GM04503 (cell line): ENCODE measurements at places on chromosomes 16 and 17.
A peak's percentile ranks its signal among the peaks of the same experiment; 100 is the strongest.

DNA sequence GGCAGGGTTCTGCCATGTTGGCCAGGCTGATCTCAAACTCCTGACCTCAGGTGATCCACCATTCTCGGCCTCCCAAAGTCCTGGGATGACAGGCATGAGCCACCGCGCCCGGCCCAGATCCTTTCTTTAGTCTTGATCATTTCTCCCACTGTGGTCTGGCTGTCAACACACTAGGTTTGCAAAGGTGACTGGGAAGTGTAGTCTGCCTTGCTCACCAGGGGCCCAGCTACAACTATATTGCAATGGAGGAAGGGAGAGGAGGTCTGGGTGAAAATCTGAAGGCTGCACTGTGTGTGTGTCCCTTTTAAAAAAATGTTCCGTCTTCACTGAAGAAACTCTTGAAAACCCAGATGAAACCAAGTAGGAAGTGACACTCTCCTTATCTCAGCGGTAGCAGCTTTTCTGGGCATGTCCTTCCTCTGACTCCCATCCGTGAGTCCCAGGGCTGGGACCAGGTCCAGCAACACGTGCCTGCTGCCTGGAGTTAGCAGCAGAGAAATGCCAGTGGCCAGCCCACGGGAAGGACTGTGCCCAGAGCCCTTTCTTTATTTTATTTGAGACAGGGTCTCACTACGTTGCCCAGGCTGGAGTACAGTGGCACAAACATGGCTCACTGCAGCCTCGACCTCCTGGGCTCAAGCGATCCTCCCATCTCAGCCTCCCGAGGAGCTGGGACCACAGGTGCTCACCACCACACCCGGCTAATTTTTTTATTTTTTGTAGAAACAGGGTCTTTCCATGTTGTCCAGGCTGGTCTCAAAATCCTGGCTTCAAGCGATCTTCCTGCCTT, 17.8 kb upstream of the KIF19 start:
- no peak for DNase-seq

- DNase-seq = peak; percentile 71
Measured at GRCh38 chr17:58337600-58338453, 9.2 kb upstream of the TSPOAP1 start.

DNA sequence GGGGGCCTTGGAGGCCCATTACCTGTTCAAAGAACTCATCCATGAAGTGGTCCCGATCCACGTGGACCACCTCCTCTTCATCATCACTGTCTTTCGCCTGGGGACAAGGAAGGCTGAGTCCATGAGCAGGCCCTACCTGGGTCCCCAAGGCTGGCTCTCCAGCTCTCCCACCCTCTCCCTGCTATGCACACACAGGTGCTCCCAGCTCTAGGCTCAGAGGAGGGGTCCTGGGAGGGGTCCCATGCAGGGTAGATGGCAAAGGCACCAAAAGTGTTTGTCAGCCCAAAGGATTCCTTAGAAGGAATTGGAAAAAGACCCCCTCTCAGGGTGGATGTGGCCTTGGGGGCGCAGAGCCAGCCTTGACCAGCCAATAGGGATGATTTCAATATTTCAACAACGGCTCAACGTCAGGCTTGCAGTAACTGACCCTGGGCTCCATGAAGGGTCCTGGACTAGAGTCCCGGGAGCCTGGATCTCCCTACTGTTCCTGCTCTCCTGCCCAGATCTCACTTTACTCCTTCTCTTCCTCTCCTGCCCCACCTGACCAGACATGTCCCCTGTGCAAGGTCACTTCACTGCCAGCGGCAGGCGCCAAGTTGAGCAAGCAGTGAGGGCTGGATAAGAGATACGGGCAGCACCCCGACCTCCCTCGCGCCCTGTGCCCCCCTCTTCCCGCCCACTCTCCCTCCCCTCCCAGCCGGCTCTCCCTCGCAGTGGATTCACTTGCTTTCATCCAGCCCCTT, 8.8 kb downstream of the STX1B start:
- DNase-seq = no peak

- DNase-seq = no peak
Measured at GRCh38 chr16:27582883-27583282, 32.9 kb downstream of the KATNIP start.

DNA sequence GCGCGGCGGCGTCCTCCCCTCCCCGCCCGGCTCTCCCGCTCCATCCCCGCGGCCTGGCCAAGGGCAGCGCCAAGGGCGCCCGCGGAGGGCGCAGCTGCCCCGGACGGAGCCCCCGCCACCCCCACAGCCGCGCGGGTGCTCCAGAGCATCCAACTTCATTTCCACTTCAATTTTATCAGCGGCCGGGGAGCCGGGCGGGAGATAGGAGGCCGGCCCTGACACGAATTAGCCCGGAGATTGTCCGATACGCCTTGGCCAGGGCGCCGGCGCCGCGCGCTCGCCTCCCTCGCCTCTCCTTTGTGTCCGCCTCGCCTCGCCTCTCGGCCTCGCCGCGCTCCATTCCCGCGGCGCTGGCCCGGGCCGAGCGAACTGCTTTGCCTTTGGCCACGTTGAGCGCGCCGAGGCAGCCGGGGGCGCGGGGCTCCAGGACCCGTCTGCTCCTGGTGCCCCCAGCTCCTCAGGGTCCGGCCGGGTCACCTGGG, 129.1 kb upstream of the LHX1 start:
- DNase-seq = no peak

GRCh38 chr17:28748852-28749515, 5.2 kb downstream of the TRAF4 start:
- no peak for DNase-seq

- no peak for DNase-seq
Measured at GRCh38 chr16:56384074-56384721, 41.1 kb downstream of the AMFR start.

- DNase-seq = no peak
Measured at GRCh38 chr17:40419559-40420331, 2.0 kb upstream of the TOP2A start.

- DNase-seq = no peak
Measured at GRCh38 chr17:3944485-3945388, 19.5 kb downstream of the ATP2A3 start.

- DNase-seq = no peak
Measured at GRCh38 chr16:21239646-21240045, 6.1 kb downstream of the ANKS4B start.

DNA sequence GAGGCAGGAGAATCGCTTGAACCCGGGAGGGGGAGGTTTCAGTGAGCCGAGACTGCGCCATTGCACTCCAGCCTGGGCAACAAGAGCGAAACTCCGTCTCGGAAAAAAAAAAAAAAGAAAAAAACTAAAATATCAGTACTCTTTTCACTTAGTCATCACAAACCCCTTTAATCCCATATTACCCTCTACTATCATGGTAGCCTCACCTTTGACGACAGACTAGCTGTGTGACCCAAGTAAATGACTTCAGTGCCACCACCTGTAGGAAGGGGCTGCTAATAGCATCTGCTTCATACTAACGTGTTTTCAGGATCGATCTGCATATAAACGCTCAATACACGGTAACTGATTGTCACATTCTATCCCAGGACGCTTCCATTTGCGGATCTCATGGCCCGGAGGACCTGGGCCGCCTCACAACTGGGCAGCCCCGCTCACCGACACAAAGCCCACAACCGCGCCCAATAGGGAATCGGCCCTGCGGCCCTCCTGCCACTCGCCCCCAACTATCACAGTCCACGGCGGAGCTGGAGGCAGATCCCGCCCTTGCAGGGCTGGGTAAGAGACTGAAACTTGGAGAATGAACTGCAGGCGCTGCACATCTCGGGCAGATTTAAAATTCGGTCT, 1.1 kb upstream of the ZNF263 start:
- DNase-seq = no peak

DNA sequence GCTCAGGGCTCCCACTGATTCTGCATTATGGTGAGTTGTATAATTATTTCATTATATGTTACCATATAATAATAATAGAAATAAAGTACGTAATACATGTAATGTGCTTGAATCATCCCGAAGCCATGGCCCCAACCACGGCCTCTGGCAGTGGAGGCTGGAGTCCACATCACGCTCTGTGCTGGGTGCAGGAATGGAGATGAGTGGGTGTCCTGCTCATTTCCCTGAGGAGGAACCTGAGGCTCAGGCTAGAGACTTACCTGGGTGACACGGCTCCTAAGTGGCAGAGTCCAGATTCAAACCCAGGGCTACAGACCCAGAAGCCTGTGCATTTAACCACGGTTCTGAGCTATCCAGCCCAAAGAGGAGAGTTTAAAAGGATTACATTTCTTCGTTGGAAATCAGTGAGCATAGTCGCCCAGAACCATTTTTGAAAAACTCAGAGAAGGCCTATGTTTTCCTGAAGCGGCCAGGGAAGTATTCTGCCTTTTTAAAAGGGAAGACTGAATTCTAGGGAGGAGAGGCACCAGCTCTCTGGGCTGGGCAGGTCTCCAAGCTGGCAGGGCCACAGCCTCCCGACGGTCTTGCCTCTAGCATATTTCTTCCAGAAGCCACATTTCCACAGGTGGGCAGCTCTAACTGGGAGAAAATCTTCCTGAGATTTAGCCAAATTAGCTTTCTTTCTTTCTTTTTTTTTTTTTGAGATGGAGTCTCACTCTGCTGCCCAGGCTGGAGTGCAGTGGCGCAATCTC, 6.7 kb downstream of the IL4R start:
- DNase-seq = no peak

GRCh38 chr16:12119562-12119961, 143.0 kb downstream of the SNX29 start:
- DNase-seq = peak; percentile 11

GRCh38 chr17:55740511-55741355, 10.1 kb upstream of the PCTP start:
- no peak for DNase-seq

- no peak for DNase-seq
Measured at GRCh38 chr16:84511180-84511800, 6.8 kb upstream of the MEAK7 start.

GRCh38 chr17:59435238-59435637, 103.8 kb downstream of the YPEL2 start:
- DNase-seq = no peak
